ENCODE measurements at places on chromosomes 1 and 21. TPM values are rescaled to one million over a fixed set of nuclear protein-coding genes. Genes with fewer than 3 reads are reported as not detected.

MAN1C1 gene
- 9.3 TPM for total RNA-seq

LCE1F gene
- not detected for total RNA-seq

MAP3K21 gene
- total RNA-seq: 7.3 TPM

FCGR2B gene
- 7.9 TPM for total RNA-seq

PSMG1 gene
- 23.9 TPM for total RNA-seq

OR2L3 gene
- under 0.01 TPM for total RNA-seq

PROX1 gene
- total RNA-seq: 101 TPM

WASF2 gene
- 15.1 TPM for total RNA-seq

RPE65 gene
- not detected for total RNA-seq
